ENCODE measurements at places on chromosomes 4 and X. TPM values are rescaled to one million over a fixed set of nuclear protein-coding genes. Genes with fewer than 3 reads are reported as not detected.
A peak's percentile ranks its signal among the peaks of the same experiment; 100 is the strongest.

GRCh38 chr4:122045533-122045932 lies 93.7 kb upstream of the TRPC3 start:
- DNase-seq: peak; percentile 33

GRCh38 chrX:132015875-132016274 lies 7.2 kb upstream of the STK26 start:
- DNase-seq: no peak

Gene FAM149A
- 0.46 TPM for total RNA-seq

Gene NDUFC1
- 178 TPM for total RNA-seq

DNA sequence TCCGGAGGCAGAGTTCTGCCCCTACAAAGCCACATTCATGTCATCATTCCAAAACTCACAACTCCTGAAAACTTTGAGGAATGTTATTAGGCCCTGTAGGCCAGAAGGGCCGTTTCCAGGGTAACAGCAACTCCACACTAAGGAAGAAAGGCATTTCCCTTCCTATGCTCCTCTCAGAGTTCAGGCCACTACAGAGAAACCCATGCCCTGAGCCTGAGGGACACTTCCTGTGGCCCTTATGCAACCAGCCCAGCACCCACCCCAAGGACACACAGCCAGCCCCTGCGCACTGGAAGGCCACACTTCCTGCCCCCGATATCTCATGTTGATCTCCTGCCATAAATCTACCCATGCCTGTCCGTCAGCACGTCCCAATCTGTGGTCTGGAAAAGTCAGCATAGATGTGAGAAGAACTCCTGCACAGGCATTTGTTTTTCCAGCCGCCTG lies 289.3 kb downstream of the BCOR start:
- DNase-seq: no peak

DNA sequence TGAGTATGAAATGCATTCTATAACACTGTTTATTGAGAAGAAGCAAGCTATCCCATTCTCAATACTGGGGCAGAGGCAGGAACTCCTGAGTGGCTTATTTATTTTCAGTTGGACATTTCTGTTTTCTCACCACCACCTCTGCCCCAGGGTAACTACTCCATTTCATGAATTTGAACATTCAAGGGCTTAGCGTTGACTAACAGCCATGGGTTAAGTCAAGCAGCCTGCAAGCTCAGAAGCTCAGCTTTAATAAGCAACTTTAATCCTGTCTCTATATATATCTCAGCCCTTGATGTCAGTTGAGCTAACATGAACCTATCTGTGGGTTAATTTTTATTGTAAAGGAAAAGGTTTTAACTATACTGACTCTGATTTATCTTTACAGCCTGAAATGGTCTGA lies 93.8 kb downstream of the MBNL3 start:
- DNase-seq: no peak

DNA sequence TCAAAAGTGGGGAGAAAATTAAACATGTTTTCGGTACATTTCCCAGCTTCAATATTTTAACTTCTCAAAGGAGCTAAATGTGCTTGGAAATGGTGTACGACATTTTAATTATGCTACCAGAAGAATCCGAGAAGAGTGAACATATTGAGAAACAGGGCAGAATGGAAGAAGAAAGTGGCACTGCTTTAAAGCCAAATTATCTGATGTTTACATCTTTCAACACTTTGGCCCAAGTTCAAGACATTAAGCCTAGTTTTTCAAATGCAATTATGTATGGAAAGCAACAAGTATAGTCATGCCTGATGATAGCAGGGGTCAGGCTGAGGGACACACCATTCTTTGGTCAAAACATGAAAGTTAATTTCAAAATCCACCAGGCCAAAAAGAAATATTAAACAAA lies 577.9 kb upstream of the ZFP42 start:
- DNase-seq: no peak

Gene PDGFC
- 20.2 TPM for total RNA-seq

GRCh38 chr4:131370846-131371245 lies 1778.2 kb upstream of the PCDH10 start:
- no peak for DNase-seq

Gene MAP9
- total RNA-seq: 13.8 TPM

Measured in NCI-H460 (cell line).